ENCODE measurements at places on chromosomes 7 and 10.

DNA sequence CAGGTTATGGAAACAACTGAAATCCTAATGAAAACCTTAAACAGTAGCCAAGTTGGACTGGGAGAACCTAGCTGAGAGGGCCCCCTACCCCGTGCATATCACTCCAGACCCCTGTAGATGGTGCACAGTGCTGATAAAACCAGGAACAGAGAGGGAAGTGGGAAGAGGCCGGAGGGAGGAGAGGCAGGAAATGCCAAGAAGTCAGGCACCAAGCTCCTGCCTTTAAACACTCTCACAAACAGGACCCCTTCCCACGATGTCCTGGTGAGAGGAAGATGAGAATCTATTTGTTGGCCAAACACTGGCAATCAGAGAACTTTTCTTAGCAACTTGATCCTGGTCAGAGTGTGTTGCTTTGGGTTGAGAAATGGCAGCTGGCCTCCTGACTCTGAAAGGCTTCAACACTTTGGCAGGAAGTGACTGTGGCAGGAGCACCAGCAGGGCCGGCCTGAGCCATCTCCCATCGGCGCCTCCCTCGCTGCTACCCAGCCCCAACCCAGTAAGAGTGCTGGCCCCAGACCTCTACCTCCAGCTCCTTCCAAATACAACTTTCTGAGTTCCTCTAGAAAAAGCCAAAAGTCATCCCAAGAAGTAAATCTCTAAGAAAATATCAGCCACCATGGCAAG lies 39.5 kb downstream of the GSDME start:
- no peak for DNase-seq

DNA sequence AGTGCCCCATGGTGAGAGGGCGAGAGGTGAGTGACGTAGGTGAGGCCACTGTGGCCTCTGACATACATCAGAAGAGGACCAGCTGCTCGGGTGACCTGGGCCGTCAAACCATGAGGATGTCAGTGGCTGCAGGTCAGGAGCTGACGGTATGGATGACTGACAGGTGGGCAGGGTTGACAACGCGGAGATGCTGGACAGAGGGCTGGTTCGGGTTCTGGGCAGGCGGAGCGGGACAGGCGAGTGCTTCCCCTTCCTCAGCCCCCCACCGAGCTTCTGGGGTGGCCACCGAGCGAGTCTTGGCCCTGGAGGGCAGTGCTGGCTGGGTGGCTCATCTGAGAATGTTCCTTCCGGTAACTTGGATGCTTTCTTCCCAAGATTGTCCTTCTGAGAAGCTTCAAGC lies 91.8 kb downstream of the ACTR3B start:
- no peak for DNase-seq

DNA sequence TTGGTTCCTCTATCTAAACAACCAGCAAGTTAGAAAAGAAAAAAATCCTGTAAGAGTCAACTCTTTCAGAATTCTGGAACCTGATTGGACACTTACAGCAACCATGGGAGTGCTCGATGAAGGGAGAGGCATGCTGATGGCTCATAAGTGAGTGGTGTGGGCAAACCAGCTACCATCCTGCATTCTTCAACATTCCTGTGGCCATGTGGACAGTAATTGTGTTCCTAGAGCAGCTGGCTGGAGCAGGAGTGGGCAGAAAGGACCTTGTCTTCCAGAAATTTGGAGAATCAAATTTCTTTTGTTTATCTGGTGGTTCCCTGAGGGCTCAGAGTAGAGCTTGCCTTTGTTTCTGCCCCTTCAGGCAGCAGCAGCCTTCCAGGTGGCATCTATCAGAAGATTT lies 22.5 kb upstream of the MYL7 start:
- no peak for DNase-seq

GRCh38 chr7:8189625-8190024 lies 72.3 kb downstream of the ICA1 start:
- no peak for DNase-seq

- DNase-seq, result no peak
Observed at GRCh38 chr7:24821754-24822054, 64.4 kb upstream of the GSDME start.

DNA sequence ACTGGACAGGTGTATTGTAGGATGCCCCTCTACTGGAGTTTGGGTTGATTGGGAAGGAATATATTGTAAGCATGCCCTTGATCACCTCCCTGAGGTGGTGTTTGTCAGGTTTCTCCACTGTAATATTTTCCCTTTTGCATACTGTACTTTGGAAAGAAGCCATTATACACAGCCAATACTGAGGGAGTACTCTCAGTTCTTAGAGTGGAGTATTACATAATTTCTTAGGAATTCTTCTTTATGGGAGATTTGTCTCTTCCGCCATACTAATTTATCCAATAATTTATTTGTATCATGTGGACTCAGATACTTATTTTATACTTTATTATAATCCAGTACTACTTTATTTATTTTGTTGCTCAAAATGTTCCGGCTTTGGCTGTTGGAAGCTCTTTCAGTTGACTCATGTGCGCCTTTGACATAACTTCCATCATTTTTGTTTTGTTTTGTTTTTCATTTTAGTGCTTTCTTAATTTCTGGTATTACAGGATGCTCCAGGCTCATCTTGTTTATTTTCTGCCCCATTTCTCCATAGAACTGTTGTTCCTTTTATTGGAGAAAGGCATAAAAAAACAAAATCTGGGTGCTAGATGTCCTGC lies 29.7 kb downstream of the MKLN1 start:
- no peak for DNase-seq

GRCh38 chr7:105920766-105921165 lies 42.3 kb upstream of the CDHR3 start:
- DNase-seq, result no peak

GRCh38 chr10:31757831-31758230 lies 170.8 kb downstream of the ARHGAP12 start:
- DNase-seq, result no peak

DNA sequence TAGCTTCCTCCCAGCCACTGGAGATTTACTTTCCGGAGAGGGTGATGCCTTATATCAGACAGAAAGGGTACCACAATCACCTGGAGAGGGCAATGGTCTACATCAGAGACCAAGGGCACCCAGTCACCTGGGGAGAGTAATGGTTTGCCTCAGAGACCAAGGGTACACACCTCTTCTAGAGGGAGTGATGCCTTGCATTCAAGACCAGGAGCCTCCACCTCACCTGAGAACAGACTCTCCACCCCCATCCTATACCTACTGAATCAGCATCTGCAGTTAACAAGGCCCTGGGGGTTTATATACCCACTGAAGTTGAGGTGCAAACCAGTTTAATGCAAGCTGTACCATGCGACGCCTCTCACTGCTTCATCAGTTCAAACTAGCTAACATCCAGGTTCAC lies 270.2 kb upstream of the IGFBP3 start:
- DNase-seq, result no peak

- peak; percentile 18 for DNase-seq
Observed at GRCh38 chr7:74412056-74412455, 41.6 kb upstream of the GTF2IRD1 start.

GRCh38 chr10:94997741-94998174 lies 59.3 kb downstream of the CYP2C9 start:
- DNase-seq, result no peak

- peak; percentile 39 for DNase-seq
Observed at GRCh38 chr10:70169649-70170364, 507 bp downstream of the SAR1A start.

DNA sequence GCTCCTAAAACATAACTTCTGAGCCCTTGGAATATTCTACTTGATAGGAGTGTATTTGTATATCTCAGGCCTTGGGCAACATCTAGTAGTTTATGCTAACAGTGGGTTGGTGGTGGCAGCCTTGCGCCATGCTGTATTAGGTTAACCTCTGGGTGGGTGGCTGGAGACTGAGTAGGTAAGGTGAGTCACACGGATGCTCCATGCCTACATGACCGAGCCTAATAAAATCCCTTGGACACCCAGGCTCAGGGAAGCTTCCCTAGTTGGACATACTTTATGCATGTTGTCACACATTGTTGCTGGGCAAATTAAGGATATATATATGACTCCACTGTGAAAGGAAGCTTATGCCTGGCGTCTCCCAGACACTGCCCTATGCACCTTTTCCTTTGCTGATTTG lies 6.0 kb upstream of the DAGLB start:
- no peak for DNase-seq

GRCh38 chr7:50591098-50591479 lies 25.9 kb upstream of the DDC start:
- no peak for DNase-seq

DNA sequence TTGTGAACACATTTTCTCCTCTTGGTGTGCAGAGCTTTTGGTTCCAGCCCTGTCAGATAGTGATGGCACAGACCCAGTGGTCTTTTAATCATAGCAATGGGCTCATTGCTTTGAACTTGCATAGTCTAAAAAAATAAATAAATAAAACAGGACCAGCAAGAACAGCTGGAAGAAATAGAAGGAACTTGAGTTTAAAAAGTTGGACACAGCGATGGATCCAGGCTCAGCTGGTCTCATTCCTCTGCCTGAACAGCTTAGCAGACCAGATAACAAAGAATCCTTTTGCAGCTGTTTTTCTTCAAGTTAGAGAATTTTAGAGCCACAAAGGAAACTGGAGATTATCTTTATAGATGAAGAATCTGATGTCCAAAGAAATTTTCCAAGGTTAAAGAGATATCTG lies 1005.6 kb downstream of the LRMDA start:
- DNase-seq, result no peak

GRCh38 chr10:52477305-52477704 lies 163.2 kb downstream of the DKK1 start:
- DNase-seq, result no peak

DNA sequence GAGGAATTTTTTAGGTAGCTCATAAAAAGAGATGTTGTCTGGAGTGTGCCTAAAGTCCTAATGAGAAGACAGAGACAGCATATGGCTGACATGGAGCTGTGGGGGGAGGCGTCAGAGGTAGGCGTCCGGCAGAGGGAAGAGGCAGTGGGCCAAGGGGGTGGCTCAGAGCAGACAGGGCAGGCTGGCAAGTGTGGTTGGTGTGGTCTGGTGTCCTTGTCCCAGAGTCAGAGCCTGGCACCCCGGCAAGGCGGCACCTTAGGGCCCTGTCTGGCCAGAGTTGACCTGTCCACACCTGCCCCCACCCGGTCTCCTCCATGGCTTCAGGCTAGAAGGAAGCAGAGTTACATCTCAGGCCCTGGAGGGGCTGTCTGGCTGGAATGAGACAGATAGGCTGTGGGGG lies 220.3 kb upstream of the ZNF32 start:
- no peak for DNase-seq

DNA sequence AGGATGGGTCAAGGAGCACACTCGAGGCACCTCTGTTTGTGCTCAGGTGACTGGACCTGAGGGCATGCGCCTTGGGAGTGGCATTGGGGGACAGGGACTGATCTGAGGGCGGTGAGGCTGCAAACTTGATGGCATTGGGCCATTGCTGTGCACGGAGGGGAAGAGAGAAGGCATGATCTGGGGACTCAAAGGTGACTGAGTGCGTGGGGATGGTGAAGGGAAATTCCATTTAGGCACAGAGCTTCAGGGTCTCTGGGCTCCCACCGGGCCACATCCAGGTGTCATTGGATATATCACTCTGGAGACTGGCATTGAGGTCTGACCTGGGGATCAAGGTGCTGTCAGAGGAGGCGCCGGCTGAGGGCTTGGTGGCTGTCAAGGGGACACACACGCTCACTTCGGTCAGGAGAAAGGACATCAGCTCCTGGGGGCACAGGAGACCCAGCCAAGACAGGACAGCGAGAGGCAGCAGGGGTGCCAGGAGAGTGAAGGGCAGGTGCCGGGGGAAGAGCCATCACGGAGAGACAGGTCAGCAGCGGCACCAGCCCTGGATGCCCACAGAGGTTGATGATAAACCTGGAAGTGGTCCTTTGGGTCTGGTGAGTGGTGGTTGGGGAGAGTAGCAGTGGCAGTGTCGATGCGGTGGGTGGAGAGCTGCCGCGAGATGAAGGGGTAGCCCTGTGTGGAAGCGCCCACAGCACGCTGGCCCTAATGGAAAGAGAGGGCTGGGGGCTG lies 5.5 kb downstream of the ADCK2 start:
- no peak for DNase-seq

- no peak for DNase-seq
Observed at GRCh38 chr7:30694218-30694745, 12.0 kb upstream of the CRHR2 start.

DNA sequence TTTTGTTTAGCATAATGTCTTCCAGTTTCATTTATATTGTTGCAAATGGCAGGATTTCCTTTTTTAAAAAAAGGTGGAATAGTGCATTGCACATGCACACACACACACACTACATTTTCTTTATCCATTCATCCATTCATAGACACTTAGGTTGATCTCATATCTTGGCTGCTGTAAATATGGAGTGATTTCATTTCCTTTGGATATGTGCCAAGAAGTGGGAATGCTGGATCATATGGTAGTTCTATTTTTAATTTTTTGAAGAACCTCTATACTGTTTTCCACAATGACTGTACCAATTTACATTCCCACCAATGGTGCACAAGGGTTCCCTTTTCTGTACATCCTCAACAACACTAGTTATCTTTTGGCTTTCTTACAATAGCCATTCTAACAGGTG lies 68.9 kb downstream of the EBLN1 start:
- no peak for DNase-seq

- DNase-seq, result peak; percentile 60
Observed at GRCh38 chr7:134602881-134603451, 43.7 kb upstream of the BPGM start.

DNA sequence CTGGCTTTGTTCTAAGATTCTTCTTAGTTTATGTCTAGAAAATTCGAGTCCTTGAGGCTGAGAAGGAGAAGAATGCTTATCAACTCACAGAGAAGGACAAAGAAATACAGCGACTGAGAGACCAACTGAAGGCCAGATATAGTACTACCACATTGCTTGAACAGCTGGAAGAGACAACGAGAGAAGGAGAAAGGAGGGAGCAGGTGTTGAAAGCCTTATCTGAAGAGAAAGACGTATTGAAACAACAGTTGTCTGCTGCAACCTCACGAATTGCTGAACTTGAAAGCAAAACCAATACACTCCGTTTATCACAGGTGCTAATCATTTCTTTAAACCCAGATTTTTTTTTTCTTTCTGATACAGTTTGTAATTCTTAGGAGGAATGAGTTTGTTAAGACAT lies 6.7 kb downstream of the CEP55 start:
- DNase-seq, result no peak

DNA sequence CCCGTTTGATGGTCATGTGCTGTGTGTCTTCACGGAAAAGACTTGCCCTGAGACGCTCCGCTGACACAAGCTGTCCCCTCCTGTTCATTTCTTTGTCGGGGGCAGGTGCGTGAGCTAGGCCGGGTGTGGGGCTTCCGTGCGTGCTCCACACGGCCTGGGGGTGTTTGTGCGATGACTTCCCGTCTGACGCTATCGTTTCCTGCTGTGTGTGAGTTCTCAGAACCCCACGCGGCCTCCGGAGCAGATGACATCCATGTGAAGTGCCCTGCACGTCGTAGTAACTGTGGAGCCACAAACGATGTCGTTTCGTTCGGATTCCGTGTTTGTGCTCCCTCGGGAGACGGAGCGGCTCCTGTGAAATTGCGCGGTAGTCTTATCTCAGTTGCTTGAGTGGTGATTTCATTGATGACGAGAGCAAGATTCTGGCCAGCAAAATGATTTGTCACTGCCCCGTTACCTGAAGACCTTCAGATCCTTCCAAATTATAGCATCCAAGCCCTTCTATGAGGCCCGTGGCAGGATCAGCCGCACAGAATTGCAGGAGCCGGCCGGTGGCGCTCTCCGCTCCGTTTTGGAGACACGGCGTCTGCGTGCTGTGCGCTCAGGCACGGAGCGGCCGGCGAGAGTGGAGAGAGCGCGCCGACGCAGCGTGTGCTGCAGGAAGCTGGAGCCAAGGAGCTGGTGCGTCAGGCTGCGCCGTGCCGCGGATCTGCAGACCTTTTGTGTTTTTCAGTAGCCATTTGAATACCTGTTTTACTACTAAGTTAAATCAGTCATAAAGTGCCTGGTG lies 94.9 kb downstream of the NKX6-2 start:
- no peak for DNase-seq

All from suppressor macrophage (primary cell).